Forelimb muscle (tissue), 1 donor: ENCODE measurements at places on chromosomes 6 and 20.

DNA sequence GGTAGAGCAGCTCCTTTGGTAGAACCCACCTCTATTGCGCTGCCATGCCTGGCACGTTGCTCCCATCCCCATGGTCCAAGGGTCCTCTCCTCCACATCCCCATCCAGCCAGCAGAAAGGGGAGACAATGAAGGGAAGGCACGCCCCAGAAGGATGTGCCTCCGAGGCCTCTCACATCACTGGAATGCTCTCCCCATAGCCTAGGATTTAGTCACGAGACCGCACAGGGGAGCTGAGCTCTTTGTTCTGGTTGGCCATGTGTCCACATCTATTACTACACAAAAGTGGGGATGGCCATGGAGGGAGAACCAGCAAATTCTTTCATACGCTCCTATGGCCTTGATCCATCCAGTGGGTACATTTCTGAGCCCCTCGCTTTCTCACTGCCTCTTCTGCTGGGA lies 60.5 kb upstream of the SALL4 start:
- DNase-seq: no peak

GRCh38 chr20:61762886-61763739 lies 302.6 kb downstream of the TAF4 start:
- no peak for DNase-seq

DNA sequence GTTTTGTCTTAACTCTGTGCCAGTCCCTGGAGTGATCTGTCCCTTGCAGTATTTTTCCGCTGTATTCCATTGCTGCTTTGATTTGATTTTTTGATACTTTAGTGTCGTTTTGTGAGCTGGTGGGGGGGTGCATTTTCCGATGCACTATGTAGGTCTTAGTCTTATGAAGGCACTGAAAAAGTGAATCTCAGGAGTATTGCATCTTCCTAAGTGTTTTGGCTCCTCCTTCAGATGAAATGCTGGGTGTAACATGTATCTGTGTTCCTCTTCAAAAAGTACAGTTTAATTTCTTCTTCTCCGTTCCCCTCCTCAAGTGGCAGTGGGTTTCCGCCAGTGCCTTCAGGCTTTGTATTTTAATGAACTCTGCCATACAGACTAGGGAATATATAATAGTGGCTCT lies 580.7 kb upstream of the GJE1 start:
- no peak for DNase-seq

DNA sequence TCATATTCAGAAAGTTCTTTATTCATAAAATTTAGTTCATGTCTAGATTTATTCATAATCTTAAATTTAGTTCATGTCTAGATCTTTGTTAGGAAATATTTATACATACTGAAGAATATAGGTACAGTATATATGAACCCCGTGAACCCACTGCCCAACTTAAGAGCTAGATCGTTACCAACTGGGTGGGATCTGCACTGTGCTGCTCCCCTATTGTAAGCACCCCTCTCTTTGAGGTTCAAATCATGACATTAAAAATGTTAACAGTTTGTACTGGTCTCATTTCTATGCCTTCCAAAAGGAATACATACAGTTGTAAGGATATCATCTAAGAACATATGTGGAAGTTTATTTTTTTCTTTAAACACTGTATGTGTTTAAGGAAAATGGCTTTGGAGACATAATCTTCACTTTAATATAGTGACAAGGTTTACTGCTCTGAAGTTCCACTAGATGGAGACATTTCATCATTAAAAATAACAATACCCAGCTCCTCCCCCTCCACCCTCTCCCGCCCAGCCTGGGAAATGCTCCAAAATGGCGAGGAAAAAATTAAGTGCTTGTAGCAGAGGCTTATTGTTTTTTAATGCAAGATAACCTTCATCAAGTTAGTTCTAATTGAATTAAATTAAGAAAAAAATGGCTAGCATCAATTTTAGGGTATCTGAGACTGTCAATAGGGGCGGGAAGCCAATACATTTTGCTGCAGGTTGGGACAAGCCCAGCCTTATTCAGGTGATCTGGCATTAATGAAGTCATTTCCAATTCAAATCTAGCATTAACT lies 104.1 kb upstream of the TRAF3IP2 start:
- DNase-seq: peak; percentile 70

- no peak for DNase-seq
Measured at GRCh38 chr6:33607784-33608161, 13.3 kb upstream of the ITPR3 start.

DNA sequence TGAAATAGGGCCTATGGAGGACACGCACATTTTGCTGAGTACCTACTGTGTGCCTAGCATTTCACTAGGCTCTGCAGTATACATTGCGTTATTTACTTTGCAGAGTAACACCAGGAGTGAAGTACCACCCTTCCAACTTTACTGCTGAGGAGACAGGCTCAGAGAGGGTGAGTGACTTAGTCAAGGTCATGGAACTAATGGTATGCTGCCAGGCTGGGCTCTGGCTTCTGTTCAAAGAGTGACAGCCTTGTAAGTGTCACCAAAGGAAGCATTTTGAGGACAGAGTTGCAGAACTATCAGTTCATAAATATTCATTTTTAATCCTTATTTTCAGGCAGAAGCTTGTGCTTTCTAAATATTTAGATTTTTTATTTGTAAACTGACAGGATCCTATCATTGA lies 754.9 kb upstream of the CHD6 start:
- DNase-seq: no peak

DNA sequence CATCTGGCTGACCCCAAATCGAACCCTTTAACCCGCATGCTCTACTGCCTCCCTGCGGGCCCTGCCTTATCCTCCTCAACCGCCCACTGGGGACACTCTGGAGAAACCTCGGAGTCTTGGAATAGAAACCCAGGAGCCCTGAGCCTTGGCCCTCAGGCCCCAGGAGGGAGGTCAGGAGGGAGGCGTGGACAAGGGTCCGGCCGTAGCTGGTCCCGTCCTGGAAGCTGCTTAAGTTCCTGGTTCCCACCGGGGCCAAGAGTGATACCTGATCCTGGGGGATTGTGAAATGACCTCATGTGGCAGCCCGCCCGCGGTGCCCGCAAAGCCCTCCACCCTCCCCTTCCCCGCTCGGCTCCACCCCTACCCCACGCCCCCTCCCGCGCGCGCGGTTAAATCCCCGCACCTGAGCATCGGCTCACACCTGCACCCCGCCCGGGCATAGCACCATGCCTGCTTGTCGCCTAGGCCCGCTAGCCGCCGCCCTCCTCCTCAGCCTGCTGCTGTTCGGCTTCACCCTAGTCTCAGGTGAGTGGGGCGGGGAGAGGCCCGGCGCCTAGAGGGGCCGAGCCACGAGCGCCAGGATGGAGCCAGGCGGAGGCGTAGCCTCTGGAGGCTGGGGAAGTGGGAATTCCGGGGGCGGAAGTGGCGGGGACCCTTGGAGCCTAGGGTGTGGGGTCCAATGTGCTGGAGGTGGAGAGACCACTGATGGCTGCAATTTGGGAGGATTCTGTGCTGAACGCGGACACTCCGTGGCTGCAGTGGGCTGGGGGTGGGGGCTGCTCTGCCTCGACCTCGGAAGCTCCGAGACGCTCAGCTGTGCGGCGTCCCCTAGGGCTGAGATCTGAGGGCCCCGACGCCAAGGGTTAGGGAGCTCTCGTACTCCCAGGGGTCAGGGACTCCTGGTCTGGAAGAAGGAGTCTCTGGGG lies at the start of gene WFDC2:
TSS of gene WFDC2 (plus strand) at position 418 of the 926 bp plus-strand sequence. CDS start at position 447, 29 bp downstream.
- no peak for DNase-seq

DNA sequence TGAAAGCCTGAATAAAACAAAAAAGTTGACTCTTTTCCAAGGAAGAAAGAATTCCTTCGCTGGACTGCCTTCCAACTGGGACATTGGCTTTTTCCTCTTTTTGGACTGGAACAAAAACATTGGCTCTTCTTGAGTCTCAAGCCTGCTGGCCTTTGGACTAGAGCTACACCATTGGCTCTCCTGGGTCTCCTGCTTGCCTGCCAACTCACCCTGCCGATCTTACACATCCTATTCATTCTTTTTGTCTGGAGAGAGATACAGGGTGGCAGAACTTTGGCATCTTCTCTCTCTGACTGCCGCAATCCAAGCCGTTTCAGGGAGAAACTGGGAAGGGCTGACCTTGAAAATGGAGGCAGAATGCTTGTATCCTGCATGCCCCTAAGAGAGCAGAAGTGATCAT lies 20.2 kb downstream of the DDO start:
- no peak for DNase-seq

- no peak for DNase-seq
Measured at GRCh38 chr6:71106276-71106675, 149.4 kb upstream of the B3GAT2 start.

DNA sequence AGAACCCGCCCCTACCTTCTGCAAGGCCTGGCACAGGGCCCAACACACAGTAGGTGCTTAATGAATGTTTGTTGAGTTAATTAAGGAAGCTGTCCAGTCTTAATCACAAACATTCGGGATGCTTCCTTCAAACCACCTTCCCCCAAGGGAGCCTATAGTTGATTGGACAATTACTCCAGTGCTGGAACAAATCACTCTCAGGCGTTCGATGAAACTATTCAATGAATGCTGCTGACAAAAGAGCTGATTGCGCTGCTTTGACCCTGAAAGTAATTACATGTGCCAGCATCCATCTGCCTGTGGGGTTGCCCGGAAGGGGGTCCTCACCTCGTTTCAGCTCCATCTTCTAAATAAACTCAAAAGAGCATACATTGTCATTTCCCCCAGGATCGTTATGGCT lies 112.0 kb upstream of the SRSF6 start:
- DNase-seq: no peak

DNA sequence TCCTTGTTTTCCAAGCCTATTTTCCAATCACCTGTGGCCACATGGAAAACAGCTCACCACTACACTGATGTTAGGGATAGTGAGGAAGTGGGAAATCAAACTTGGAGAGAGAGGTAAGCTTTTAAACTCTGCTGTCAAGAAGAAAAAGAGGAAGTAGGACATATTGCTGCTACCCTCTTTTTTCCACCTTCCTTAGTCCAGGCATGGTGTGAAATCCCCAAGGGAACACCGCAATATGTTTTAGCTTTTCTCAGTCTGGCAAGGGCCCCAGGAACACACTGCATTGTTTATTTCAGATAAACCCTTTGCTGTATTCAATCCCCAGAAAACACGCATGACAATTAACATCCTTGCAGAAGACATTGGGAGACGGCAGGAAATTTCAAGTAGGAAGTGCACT lies 61.3 kb downstream of the HS3ST5 start:
- no peak for DNase-seq

GRCh38 chr6:141957271-141957670 lies 175.5 kb upstream of the GJE1 start:
- no peak for DNase-seq

- DNase-seq: no peak
Measured at GRCh38 chr6:90977513-90977912, 390.6 kb upstream of the MAP3K7 start.

- no peak for DNase-seq
Measured at GRCh38 chr20:3092611-3093379, 8.3 kb upstream of the AVP start.

- DNase-seq: no peak
Measured at GRCh38 chr6:82902290-82902689, 163.4 kb downstream of the UBE3D start.

GRCh38 chr6:92820601-92821000 lies 598.8 kb downstream of the EPHA7 start:
- DNase-seq: no peak

DNA sequence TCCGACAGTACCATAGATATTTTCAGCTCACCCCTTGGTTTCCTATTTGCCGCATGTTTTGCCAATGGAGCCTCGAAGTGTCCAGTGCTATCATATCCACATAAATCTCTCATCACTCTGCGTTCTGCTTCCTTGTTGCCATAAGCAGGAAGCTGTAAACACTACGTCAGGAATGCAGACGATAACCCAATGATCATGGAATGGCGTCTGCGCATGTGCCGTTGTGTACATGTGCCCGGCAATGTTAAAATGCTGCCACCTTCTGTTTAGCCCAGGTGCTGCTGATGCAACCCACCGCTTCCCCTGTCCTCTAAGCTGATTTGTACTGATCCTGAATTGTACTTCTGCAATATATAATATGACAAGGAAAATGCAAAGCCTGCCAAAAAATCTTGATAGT lies 607.5 kb downstream of the HDGFL1 start:
- DNase-seq: no peak

GRCh38 chr6:83511266-83511665 lies 1.1 kb upstream of the PRSS35 start:
- DNase-seq: no peak

GRCh38 chr6:70673601-70674000 lies 5.9 kb downstream of the SMAP1 start:
- DNase-seq: no peak

GRCh38 chr20:24955045-24955444 lies 6.0 kb downstream of the CST7 start:
- DNase-seq: no peak

- no peak for DNase-seq
Measured at GRCh38 chr6:159305804-159306537, 136.8 kb downstream of the FNDC1 start.

DNA sequence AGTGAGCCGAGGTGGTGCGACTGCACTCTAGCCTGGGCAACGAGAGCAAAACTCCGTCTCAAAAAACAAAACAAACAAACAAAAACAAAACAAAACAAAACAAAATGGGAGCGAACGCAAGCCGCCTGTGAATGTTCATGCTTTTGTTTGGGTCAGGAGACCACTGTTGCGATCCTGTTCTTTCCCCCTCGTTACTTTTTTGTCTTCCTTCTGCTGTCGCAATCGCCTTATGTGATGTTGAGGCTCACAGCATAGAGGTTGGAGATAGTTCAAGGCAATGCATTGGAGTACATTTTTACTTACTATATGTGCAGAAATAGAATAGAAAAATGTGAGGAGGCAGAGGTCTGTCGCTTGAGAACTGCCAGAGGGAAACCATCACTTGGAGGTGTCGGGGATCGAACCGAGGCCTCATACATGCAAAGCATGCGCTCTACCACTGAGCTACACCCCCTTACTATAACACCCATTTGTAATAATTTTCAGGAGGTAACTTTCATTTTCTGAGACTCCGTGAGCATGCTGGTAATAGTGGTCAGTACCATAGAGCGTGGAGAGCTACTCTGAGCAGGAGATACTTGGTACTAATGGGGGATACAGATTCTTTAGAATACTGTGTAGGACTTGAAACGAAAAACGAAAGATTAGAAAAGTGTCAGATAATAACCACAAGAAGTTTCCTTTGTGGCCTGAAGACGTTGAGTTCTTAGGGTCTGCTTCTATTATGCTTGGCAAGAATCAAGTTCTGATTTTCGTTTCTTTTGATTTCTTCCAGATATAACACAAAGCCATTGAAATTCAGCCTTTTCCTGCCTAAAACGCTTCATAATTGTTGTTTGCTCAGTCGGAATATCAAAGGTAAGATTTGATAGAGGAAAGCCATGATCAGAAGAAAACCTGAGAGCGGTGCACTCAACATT lies 121.1 kb downstream of the TRIM27 start:
- no peak for DNase-seq

DNA sequence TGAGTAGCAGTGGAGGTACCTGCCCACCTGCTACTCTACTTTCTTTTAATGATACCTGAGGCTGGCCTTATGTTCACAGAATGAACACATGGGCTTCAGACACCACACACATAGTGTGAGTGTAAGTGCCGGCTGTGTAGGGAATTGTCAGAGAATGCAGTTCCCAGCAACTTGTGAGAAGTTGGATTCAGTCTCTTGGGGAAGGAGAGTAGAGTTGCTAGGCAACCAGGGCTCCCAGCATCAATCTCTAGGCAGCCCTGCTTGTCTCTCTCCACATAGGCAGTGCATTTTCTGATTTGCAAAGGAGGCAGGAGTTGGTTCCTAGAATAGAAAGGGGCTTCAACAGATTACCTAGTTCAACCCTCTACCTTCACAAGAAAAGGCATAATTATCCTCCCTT lies 74.1 kb downstream of the BFSP1 start:
- no peak for DNase-seq
